ENCODE measurements at places on chromosomes 16 and 17. TPM values are rescaled to one million over a fixed set of nuclear protein-coding genes. Genes with fewer than 3 reads are reported as not detected.

DNA sequence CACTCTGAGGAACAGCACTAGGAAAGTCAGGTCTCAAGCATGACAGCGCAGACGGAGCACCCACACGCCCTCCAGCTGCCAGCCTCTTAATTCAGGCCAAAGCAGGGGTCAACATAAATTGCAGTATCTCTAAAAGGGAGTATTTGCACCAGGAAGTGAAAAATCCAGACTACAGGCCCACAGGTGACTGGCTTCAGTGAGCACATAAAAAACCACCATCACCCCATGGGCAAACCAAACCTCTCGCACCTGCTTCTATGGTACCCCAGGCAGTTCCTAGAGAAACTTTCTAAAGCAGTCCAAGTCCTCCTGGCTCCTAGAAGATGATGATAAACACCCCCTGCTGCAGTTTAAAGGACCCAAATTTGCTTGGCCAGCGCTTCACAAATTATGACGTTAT, 129.8 kb downstream of the ZNF423 start:
- H3K4me3 ChIP-seq, result no peak overlapping the region
- H3K27ac ChIP-seq, result no peak overlapping the region
- H3K36me3 ChIP-seq, result no peaks in the 10 kb centered on the region
- peaks cover 3% of the 10 kb centered on the region for H3K27me3 ChIP-seq

DNA sequence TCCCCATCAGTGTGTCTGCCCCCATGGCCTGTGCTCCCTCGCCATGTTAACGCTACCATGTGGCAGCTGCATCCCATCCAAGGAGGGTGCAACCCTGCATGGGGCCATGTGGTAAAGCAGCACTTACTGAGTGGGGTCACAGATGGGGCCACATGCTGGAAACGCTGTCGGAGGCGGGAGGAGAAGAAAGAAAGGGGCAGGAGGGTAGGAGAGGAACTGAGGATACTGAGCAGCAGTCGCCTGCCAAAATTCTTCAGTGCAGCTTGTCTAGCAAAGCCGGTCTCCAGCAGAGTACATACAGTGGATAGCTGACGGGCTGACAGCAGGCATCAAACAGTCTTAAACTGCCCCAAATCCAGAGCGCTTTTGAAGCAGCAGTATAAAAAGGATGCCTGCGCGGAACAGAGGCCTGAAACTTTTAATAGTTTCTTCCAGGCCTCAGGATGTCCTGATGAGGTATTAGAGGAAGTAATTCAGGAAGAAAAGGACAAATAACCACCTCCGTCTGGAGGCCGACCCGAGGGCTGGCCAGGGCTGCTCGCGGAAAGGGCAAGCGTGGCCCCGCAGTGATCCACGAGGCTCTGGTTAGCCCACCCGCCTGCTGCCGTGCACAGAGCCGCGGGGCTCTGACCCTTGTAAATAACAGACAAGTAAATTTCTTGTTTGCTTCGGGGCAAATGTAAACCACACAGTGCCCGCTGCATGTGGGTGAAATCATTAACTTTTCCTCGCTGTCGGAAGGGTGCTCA, 149.0 kb downstream of the CCDC182 start:
- no peaks in the 10 kb centered on the region for H3K27me3 ChIP-seq
- no peak for DNase-seq
- no peak overlapping the region for H3K27ac ChIP-seq
- H3K4me3 ChIP-seq, result no peak overlapping the region

- peaks cover 62% of the 10 kb centered on the region for H3K4me1 ChIP-seq
- H3K4me3 ChIP-seq, result no peak overlapping the region
- no peaks in the 10 kb centered on the region for H3K27me3 ChIP-seq
- peak; percentile 74 for DNase-seq
- H3K27ac ChIP-seq, result peak overlapping the region; percentile 80
Measured at GRCh38 chr16:81601008-81601428, 156.4 kb downstream of the CMIP start.

- no peaks in the 10 kb centered on the region for H3K36me3 ChIP-seq
- H3K27me3 ChIP-seq, result peaks cover 5% of the 10 kb centered on the region
- DNase-seq, result no peak
- H3K27ac ChIP-seq, result no peak overlapping the region
Measured at GRCh38 chr17:34451313-34451712, 88.3 kb upstream of the CCL1 start.

GRCh38 chr16:86101897-86102157, 202.9 kb downstream of the IRF8 start:
- H3K36me3 ChIP-seq, result no peaks in the 10 kb centered on the region
- peaks cover 32% of the 10 kb centered on the region for H3K27me3 ChIP-seq
- H3K4me3 ChIP-seq, result no peak overlapping the region
- peaks cover 6% of the 10 kb centered on the region for H3K4me1 ChIP-seq
- no peak overlapping the region for H3K27ac ChIP-seq

DNA sequence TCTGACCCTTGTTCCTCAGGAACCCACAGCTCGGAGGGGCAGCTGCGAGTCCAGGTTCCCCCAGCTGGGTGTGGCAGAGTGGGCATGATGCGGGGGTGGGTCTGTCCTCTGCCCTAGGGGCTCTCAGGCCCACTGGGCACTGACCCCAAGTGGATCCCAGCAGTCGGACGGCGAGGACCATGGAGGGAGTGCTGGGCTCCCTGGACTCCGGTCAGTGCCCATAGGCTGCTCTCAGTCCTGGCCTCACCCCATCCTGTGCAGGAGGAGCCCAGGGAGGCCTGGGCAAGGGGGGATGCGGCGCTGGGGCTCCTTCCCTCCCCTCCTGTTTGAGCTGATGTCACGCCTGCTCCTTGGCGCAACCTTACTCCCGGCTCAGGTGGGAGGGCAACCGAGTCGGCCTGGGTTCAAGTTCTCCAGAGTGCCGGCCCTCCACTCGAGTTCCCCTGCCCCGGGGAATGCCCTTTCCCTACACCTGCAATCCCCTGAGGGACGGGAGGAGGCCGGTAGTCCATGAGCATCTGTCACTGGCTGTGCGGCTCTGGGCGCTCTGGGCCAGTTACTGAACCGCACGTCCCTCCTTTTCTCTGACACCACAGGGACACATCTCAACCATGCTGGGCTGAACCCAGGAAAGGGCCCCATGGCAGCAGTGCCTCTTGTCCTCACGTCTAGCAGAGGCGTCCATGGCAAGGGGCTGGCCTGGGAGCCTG, 52.6 kb upstream of the ACSF3 start:
- H3K36me3 ChIP-seq, result no peaks in the 10 kb centered on the region
- no peak for DNase-seq
- H3K4me3 ChIP-seq, result no peak overlapping the region
- H3K27me3 ChIP-seq, result peaks cover 30% of the 10 kb centered on the region

DNA sequence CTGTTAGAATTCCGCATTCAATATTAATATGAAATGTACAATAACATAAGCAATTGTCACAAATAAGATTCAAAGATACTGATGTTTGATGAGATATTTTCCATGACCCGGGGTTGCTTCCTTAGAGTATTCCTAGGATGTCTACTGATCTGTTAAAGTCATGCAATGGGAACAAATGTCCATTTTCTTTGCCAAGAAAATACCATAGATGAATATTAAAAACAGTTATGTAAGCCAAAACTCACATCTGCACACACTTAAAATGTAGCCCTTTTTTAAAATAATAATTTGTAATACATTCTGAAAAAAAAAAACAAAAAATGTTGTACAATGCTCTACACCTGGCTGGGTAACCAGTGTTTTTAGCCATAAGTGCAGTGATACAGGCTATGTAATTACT, 259.4 kb upstream of the AXIN2 start:
- peaks cover 1% of the 10 kb centered on the region for H3K27me3 ChIP-seq
- no peaks in the 10 kb centered on the region for H3K36me3 ChIP-seq
- no peak overlapping the region for H3K27ac ChIP-seq
- no peaks in the 10 kb centered on the region for H3K4me1 ChIP-seq
- no peak overlapping the region for H3K4me3 ChIP-seq
- no peak for DNase-seq

DNA sequence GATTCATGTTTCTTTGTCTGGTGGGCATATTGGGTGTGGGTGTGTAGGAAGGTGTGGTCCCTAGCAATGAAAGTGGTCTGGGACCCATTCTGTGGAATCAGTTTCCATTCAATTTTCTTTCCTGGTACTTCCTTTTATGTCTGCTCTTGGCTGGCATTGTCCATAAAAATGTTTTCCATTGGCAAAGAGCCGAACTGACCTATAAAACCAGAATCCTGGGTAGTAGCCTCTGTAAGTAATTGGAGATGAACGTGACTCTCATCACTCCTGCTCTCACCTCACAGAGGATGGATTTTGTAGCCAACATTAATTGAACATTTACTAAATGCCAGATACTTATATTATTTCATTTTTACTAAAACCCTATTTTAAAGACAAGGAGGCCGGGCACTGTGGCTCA, 66.5 kb upstream of the IRX3 start:
- peaks cover 25% of the 10 kb centered on the region for H3K36me3 ChIP-seq
- DNase-seq, result no peak
- H3K27ac ChIP-seq, result no peak overlapping the region

DNA sequence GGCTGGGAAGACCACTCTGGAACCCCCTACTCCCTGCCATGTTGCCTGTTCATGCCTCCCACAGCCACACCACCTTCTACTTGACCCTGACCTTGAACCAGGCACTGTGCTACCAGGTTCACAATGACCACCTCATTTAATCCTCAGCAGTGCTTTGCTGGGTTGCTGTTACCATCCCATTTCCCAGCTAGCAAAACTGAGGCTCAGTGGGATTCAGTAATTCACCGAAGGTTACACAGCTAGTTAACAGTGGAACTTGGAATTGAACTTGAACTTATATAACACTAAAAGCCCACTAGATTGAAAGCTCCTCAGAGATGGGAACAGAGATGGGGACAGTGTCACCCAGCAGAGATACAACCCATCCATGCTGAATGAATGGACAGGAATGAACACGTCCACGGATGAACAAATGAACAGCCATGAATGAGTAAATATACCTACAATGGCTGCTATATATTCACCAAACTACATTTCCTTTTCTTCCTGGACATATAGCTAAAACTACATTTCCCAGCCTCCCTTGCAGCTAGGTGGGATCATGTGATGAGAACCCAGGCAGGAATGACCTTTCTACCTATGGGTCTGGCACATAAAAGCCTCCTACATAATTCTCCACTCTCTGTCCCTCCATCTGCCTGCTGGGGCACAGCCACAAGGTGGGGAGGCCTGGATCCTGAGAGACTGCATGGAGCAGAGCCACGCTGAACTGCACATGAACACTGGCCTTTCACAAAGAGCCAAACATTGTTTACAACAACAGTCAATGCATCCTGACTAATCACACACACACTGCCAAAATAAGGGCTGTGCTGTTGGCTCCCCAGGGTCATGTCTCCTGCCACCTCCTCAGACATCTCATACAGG, 94.8 kb downstream of the RMI2 start:
- no peaks in the 10 kb centered on the region for H3K4me1 ChIP-seq
- H3K36me3 ChIP-seq, result peaks cover 16% of the 10 kb centered on the region
- no peak overlapping the region for H3K4me3 ChIP-seq
- no peak overlapping the region for H3K27ac ChIP-seq
- no peak for DNase-seq

GRCh38 chr17:14353861-14354474, 53.1 kb downstream of the HS3ST3B1 start:
- DNase-seq, result no peak
- no peaks in the 10 kb centered on the region for H3K27me3 ChIP-seq
- H3K27ac ChIP-seq, result no peak overlapping the region
- no peak overlapping the region for H3K4me3 ChIP-seq

- no peaks in the 10 kb centered on the region for H3K27me3 ChIP-seq
- DNase-seq, result no peak
- peaks cover 7% of the 10 kb centered on the region for H3K4me1 ChIP-seq
- H3K27ac ChIP-seq, result no peak overlapping the region
Measured at GRCh38 chr17:19677736-19678379, 29.3 kb downstream of the ALDH3A2 start.

DNA sequence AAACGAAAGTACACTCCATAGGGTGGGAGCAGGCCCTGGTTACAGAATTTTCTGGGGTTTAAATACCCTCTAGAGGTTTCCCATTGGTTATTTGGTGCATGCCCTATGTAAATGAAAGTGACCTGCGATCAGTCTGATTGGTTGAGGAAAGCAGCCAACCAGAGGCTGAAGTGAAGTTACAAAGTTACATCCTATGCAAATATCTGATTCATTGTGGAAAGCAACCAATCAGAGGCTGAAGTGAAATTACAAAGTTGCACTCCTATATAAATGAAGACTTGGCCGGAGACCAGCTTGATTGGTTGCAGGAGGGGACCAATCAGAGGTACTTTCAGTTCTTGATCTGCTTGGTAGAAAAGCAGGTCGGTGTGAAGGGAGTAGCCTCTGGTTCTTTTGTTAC, 24.4 kb downstream of the NAA60 start:
- no peak overlapping the region for H3K4me3 ChIP-seq
- peak; percentile 32 for DNase-seq
- H3K27ac ChIP-seq, result peak overlapping the region; percentile 8
- peaks cover 28% of the 10 kb centered on the region for H3K4me1 ChIP-seq

DNA sequence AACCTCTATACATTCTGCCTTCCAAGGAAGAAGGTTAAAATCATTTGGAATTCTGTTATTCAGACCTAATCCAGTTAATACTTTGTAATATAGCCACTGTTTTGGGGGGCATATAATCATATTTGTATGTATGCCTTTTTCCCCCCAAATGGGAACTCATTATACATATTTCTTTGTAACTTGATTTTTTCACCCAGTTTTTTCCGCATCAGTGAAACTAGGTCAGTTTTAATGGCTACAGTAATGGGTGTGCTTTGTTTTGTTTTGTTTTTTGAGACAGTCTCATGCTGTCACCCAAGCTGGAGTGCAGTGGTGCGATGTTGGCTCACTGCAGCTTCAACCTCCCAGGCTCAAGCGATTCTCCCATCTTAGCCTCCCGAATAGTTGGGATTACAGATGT, 54.9 kb downstream of the WWP2 start:
- no peak overlapping the region for H3K27ac ChIP-seq
- peaks cover 21% of the 10 kb centered on the region for H3K36me3 ChIP-seq
- H3K4me1 ChIP-seq, result peaks cover 9% of the 10 kb centered on the region
- no peaks in the 10 kb centered on the region for H3K27me3 ChIP-seq
- H3K4me3 ChIP-seq, result no peak overlapping the region

GRCh38 chr17:31328160-31328535, 6.7 kb upstream of the EVI2A start:
- H3K27me3 ChIP-seq, result peaks cover 3% of the 10 kb centered on the region
- peaks cover 51% of the 10 kb centered on the region for H3K4me1 ChIP-seq
- H3K27ac ChIP-seq, result peak overlapping the region; percentile 81
- peaks cover 52% of the 10 kb centered on the region for H3K36me3 ChIP-seq
- DNase-seq, result peak; percentile 49
- peak overlapping the region; percentile 64 for H3K4me3 ChIP-seq

DNA sequence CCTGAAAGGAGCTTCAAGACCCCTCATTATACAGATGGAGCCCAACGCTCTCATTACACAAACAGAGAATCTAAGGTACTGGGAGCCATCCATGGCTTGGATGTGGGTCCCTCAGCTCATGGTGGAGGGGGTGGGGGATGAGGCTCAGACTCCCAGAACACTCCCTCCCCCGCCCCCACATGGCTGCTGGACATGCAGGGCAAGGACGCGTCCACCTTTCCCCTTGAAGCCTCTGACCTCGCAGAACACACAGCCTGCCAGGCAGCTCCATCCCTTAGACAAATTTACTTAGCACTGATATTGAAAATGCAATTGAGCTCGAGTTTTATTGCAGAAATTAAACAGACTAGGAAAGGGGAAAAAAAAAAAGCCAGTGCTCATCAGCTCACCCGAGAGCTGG, 203.9 kb downstream of the ZNF423 start:
- DNase-seq, result no peak
- H3K27me3 ChIP-seq, result 0 out of 2 replicates have a peak, but pooled peaks cover 1% of the 10 kb centered on the region
- no peak overlapping the region for H3K4me3 ChIP-seq

Gene CACNG4
- total RNA-seq, result not detected

Gene CCDC78
- total RNA-seq, result 3.9 TPM

Gene ALOX12
- not detected for total RNA-seq

Gene SLC13A2
- total RNA-seq, result 0.08 TPM

Gene SMIM36
- not detected for total RNA-seq

Gene RASL10B
- 3.8 TPM for total RNA-seq

Gene CHD3
- total RNA-seq, result 91.9 TPM

Gene NR1D1
- 14.3 TPM for total RNA-seq

Gene ADGRG1
- 1.6 TPM for total RNA-seq
